Activated CD8-positive, alpha-beta memory T cell treated with anti-CD3 and anti-CD28 coated beads for 1 hour (primary cell): ENCODE measurements at places on chromosomes 1 and 21.

GRCh38 chr21:46604329-46604974, 430 bp downstream of the S100B start:
- DNase-seq = no peak

- no peak for DNase-seq
Observed at GRCh38 chr1:93448983-93449804, 1.3 kb downstream of the FNBP1L start.

DNA sequence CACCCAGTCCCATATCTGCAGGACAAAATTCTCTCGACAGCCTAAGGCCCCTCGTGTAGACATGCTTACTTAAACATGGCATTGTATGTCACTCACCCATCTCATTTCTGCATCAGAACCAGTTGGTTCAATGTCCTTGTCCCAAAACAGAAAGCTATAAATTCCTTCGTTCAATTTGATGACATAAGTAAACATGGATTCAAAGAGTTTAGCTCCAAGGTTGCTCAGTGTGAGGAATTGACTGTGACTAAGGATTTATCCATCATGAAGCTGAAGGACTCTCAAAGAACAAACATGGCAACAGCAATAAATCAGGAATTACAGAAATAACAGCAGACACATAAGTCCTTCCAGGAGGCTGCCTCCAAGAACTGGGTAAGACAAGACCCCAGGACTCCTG, 237.2 kb downstream of the TOMM20 start:
- no peak for DNase-seq

DNA sequence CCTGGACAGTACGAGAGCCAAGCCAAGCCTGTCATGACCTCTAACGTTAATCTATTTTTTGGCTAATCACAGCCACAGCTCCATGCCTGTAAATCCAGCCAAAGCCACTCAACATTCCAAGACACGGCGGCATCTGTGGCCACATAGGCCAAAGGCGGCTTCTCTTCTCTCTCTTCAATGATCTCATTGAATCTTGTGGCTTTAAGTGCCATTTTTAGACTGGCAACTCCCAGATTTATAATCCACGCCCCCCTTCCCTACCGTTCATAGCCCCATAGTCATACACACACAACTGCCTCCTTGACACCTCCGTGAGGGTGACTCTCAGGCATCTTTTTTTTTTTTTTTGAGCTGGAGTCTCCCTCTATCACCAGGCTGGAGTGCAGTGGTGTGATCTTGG, 5.7 kb upstream of the SELENON start:
- no peak for DNase-seq

- DNase-seq = no peak
Observed at GRCh38 chr1:74463333-74463988, 49.0 kb downstream of the LRRC53 start.

DNA sequence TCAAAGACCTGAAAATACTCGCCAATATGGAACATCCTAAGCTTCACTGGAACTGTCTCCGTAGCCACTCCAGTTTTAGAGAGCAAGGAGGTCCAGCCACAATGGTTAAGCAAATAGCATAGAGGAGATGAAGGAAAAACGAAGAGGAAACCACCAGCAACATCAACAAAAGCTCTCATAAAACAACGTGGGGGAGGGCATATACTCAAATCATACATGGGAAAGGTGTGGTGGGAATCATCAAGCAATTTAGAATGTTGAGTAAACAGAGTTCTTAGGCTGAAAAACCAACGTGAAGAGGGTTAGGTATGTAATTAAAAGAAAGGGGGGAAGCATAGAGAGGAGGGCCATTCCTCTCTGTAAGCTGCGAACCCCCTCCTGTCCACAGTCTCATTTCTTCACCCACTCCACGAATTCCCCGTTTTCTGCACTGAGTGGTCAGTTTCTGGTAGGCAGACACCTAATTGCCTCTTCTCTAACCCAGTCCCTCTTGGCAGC, 1.0 kb downstream of the TMEM59 start:
- DNase-seq = no peak
